ENCODE measurements at places on chromosomes 4 and X.
A peak's percentile ranks its signal among the peaks of the same experiment; 100 is the strongest.

- no peak for DNase-seq
Measured at GRCh38 chr4:47640911-47641310, 155.8 kb downstream of the ATP10D start.

GRCh38 chr4:64407000-64407399, 2.2 kb downstream of the TECRL start:
- DNase-seq: no peak

GRCh38 chr4:181897935-181898334, 345.3 kb upstream of the TENM3 start:
- DNase-seq: no peak

GRCh38 chr4:84956014-84956413, 10.5 kb downstream of the WDFY3 start:
- DNase-seq: no peak

- DNase-seq: no peak
Measured at GRCh38 chrX:123835661-123836371, 24.0 kb upstream of the XIAP start.

DNA sequence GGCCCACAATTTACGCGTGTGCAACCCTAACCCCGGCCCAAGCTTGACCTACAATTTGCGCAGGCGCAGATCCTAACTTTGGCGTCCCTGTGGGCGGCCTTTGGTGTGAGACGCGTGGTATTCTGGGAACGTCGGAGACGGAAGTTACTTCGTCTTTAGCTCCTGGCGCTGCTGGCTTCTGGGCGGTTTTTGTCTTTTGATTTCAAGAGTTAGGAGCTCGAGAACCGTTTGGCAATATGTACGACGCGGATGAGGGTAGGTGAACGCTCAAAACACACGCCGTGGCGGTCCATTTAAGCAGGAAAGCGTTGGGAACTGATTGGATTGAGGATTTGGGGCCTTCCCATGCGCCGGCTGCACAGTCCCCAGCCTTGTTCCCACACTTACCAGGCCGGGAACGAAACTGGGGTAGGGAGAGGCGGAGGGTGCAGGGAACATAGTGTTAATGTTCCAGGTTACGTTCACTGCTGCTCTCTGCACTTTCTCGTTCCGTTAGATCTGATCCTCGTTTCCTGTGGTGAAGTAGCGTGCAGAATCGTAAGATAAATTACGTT, at the start of gene POLR2B:
Gene POLR2B (plus strand): TSS at position 147 of the 554 bp plus-strand sequence. CDS start 90 bp downstream, at position 237.
- DNase-seq: peak; percentile 92

- DNase-seq: no peak
Measured at GRCh38 chr4:148434075-148434773, 8.0 kb downstream of the NR3C2 start.

- DNase-seq: peak; percentile 73
Measured at GRCh38 chrX:76148753-76149152, 24.1 kb upstream of the PBDC1 start.

DNA sequence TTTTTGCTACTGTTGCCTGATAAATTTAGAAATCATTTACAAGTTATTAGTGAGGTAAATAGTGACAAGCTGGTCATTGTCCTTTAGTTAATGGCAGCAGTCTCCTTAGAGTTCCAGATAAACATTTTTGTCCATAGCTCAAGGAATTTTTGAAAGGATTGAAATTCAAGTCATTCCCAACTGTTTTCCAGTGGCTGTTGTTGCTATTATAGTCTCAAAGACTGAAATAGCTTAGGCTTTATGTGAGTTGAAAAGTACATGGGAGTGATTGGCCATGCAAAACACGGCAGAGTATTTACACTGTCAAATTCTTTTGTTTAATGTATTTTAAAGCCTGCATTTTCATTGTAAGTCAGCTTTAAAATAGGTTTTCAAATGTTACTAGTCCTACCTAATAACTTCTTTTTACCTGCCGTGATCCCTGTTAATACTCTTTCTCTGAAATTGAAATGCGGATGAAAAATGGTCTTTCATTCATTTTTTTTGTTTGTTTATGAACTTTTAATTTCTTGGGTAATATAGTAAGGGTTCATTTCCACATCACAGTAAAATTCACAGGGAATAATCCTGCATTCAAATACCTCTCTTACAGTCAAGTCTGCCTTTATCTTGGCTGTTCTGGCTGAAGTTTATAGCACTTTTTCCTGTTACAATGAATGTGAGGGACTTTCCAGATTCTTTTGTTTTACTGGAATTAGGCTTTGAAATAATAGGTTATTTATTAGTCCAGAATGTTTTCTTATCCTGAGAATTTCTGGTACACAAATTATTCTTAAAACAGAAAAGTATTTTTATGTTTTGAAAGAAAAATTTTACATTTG, 85.1 kb downstream of the PDLIM5 start:
- no peak for DNase-seq

- DNase-seq: no peak
Measured at GRCh38 chr4:94039226-94039625, 168.4 kb upstream of the SMARCAD1 start.

GRCh38 chr4:152572417-152573086, 36.7 kb upstream of the FBXW7 start:
- DNase-seq: no peak
